ENCODE measurements at places on chromosomes 5 and 9.

DNA sequence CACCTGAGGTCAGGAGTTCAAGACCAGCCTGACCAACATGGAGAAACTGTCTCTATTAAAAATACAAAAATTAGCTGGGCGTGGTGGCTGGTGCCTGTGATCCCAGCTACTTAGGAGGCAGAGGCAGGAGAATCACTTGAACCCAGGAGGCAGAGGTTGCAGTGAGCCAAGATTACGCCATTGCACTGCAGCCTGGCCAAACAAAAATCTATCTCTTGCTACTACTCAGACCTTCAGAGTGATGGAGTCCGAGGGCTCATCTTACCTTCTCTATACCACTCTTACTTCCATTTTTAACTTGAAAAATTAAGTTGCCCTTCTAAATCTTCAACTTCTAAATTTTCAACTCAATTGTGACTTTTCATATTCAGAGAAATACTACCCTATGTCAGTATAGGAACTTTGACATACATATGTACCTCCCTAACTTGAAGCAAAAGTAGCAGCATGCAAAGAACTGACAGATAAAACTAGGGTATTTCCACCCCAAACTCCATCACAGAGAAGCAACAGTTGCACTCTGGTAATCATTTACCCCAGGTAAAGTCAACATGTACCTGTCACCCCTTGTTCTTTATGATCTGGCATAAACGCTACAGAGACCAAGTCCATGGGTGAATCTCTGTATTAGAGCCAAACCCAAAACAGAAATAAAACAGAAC, 11.4 kb downstream of the ZFAND5 start:
- no peak for DNase-seq

DNA sequence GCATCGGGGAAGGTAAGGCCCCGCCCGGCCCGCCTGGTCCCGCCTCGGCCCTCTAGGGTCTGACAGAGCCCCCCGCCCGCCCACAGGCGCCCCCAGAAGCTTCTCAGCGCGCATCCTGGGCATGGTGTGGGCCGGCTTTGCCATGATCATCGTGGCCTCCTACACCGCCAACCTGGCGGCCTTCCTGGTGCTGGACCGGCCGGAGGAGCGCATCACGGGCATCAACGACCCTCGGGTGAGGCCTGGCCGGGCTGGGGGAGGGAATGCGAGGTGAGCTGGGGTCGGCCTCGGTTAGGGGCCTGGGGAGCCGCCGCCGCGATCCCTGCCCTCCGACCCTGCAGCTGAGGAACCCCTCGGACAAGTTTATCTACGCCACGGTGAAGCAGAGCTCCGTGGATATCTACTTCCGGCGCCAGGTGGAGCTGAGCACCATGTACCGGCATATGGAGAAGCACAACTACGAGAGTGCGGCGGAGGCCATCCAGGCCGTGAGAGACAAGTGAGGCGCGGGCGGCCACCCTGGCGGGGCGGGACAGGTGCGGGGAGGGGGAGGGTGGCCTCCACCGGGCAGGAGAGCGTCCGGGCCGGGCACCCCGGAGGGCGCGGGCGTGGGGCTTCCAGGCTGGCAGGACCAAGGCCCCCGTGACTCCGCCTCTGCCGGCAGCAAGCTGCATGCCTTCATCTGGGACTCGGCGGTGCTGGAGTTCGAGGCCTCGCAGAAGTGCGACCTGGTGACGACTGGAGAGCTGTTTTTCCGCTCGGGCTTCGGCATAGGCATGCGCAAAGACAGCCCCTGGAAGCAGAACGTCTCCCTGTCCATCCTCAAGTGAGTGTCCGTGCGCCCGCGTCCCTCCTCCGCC, 7.1 kb downstream of the LRRC26 start:
- DNase-seq, result no peak

DNA sequence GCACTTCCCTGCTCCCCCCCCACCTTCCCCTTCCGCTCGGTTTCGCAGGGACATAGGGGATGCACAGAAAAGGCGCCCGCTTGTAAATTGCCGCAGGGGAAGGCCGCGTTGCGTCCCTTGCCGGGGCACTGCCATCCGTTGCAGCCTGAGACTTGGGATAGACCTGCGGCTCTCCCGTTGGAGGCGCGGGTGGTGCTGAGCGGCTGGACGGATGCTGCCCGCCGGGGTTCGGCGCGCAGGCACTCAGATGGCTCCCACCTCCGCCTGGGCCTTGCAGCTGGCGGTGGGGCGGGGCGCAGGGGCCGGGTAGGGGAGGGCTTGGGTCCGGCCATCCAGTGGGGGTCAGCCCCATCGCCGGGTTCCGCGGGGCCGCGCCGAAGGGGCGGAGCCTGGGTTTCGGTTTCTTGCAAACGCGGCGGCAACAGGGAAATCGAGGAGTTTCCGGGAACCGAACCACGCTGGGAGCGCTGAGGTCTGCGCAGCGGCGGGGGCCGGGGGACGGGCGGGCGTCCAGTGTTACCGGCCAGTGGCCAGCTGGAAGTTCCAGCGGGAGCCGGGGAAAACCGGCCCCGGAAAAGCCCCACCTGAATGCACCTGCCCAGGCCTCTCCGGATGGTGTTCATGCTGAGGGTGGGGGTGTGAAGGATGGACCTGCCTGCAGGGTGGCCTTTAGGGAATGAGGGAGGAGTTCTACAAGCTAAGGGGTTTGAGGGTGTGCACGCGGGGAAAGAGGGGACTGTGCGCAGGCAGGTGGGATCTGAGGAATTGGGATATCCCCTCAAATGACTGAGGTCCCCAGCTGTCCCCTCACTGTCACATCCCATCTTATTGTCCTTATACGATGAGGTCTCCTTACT, 6.3 kb upstream of the IRF1 start:
- peak; percentile 76 for DNase-seq

- no peak for DNase-seq
Measured at GRCh38 chr9:133120501-133121197, 391 bp downstream of the RALGDS start.

- peak; percentile 45 for DNase-seq
Measured at GRCh38 chr5:140821375-140822280, at the start of gene PCDHA5. PCDHA5 (plus strand) TSS chr5:140821613.

DNA sequence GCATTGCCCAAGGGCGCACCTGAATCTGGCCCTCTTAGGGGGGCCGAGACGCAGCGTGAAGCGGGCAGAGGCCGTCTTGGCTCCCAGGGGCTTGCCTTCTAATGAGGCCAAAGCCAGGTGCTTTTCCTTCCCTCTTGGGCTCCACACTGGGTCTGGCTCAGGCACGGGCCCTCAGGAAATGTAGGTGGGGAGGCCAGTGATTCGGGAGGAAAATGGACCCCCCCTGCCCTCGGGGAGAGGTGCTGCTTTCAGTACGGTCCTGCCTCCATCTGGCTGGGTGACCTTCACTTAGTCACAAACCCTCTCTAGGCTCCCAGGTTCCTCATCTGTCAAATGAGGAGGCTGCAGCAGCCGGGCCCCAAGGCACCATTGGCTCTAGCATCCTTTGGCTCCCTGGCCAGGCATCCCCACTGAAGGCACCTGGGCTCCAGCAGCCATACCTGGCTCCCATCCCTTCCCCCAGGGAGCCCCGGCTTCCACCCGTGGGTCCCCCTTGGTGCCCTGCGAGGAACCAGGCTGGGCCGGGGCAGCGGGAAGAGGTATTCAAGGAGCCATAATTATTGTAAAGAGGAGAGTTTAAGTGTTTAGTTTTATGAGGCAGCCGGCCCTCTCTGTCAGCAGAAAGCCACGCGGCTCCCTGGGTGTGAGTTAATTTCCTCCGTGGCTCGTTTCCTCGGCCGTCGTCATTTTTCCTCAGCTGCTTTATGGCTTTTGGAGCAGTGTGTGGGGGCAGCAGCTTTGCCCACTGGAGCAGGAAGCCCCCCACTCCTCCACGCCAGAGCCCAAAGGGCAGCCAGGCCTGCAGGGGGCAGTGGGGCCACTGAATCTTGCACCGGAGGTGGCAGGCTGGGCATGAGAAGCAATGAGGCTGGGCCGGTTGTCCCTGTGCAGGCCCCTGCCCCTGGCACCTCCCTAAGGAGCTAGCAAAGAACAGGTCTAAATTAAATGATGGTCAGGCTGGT, 24.9 kb upstream of the UNC5A start:
- DNase-seq, result no peak

GRCh38 chr9:118009614-118010013, 305.4 kb downstream of the TLR4 start:
- no peak for DNase-seq

GRCh38 chr9:25648116-25648515, 30.1 kb downstream of the TUSC1 start:
- no peak for DNase-seq

DNA sequence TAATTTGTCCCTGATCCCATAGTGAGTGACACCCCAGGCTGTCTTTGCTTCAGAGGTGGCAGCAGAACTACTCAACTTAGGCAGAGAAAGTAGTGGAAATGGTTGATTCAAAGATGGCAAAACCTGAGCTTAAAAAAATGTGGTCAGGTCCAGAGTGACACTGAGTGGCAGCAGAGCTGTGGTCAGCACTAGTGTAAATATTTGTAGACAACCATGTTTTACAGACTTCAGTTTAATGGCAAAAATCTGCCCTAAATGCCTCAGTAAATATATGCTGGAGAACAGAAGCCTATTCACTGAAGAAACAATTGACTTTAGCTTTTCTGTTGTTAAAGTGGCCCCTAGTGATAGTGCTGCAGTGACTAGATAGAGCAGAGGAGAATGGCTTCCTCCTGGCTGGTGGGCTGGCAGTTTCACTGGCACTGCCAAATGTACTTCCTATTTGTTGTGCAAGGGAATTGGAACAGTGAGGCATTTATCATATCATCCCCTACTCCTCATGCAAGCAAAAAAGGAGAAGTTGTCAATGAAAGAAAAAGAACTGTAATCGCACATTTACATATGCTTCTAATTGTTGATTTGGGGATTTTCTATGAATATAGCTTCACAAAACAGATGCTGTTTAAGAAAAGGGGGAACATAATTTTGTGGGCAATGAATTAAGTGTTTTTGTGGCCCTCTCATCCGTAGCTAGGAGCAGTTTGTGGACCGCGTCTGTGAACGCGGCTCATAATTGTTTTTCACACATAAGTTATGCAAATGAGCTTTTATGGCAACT, 12.0 kb downstream of the PBX3 start:
- no peak for DNase-seq

DNA sequence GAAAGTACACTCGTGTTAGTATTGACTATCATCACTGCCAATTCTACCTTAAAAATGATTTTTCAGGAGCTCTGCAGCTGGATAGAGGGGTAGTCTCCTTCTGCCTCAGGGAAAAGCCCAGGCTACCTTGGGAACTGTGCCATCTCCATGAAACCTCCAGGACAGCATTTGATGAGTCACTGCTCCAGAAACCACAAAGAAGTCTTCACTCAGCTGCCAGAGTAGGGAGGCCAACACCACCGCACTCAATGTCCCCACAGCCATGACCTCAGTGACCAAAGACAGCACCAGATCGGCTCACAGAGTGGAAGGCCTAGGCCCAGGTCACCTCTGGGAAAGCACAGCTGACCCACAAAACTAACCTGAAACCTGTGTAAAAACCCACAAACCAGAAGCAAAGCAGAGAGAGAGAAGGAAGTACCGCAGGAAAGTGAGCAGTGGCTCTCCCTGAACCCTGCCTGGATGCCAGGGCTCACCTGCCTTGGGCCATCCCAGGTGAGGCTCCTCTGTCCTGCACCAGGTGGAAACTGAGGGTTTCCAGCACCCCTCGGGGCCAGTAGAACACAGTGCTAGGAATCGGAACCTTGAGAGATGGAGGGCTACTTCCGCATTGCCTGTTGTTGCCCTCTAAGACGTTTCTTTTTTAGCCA, 30.0 kb downstream of the S1PR3 start:
- no peak for DNase-seq

GRCh38 chr9:125966959-125967711, 220.0 kb downstream of the PBX3 start:
- DNase-seq, result no peak

GRCh38 chr5:102922111-102922720, 167.1 kb downstream of the PAM start:
- DNase-seq, result no peak

- DNase-seq, result no peak
Measured at GRCh38 chr5:100004969-100005368, 530.2 kb upstream of the FAM174A start.

DNA sequence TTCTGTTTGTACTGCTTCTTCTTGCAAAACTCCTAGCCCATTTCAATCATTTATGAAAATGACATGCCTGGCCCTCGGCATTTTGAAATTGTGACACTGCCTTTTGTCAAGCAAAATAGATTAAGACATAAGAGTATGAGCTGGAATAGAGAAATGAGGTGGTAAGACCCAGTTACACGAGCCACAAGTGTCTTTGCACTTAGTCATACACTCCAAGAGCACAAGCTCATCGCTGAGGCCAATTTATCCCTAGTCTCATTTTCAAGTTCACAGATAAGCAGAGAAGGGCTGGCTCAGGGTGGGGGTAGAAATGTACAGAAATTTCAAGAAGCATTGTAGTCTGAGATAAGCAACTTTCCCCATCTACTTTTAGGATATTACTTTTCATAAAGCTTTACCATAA, 40.6 kb upstream of the MAP1B start:
- DNase-seq, result no peak

DNA sequence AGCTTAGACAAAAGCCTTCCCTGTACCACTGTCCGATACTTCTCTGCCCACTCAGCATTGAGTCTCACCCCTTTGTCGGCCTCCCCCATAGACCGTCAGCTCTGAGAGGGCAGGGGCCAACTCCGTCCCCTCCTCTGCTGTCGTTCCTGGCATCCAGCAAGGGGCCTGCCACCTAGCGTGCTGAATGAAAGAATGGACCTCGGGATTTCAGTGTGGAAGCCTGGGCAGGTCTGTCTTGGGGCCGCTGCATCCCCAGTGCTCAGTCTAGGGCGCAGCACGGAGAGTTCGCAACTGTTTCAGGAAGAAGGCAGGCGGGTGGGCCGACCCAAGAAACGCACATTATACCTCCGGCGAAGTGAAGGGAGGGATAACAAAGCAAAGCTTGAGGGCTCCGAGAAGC, 1.5 kb upstream of the TOR1B start:
- DNase-seq, result no peak

- peak; percentile 82 for DNase-seq
Measured at GRCh38 chr5:175652741-175653663, 4.9 kb upstream of the HRH2 start.

DNA sequence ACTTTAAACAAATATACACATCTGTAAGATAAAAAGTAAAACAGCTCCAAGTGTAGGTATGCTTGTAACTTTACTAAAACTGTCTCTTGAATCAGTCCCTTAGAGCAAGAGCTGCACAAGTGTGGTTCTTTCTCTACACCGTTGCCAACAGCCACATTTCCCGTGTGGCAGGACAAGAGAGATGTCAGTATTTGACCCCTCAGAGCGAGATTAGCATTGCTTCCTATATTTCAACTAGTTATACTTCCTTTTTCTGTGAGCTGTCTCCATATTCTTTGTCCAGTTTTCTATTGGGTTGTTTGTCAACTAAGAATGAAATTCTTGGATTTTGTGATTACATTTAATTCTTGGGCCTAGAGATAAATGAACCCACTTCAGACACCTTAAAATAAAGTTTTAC, 8.0 kb downstream of the PLIN2 start:
- DNase-seq, result no peak

DNA sequence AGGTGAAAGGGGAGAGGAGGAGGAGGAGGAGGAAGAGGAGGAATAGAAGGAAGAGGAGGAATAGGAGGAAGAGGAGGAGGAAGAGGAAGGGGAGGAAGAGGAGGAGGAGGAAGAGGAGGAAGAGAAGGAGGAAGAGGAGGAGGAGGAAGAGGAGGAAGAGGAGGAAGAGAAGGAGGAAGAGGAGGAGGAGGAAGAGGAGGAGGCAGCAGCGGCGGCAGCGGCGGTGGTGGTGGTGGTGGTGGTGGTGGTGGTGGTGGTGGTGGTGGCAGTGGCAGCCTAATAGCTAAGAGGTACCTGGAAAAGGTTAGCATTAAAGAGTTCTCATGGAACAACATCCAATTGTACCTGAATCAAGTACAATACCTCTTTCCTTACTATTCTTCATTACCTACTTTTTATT, 32.5 kb downstream of the UBAP2 start:
- no peak for DNase-seq

- no peak for DNase-seq
Measured at GRCh38 chr5:101271416-101271815, 368.3 kb upstream of the ST8SIA4 start.
